ENCODE measurements at places on chromosomes 12 and 14. TPM values are rescaled to one million over a fixed set of nuclear protein-coding genes. Genes with fewer than 3 reads are reported as not detected.

PIANP gene
- total RNA-seq, result 0.37 TPM

PLEKHD1 gene
- total RNA-seq, result 0.50 TPM

RHEBL1 gene
- 2.5 TPM for total RNA-seq

SIRT4 gene
- total RNA-seq, result 3.6 TPM

ALX1 gene
- not detected for total RNA-seq

SALL2 gene
- 10.9 TPM for total RNA-seq

DNA sequence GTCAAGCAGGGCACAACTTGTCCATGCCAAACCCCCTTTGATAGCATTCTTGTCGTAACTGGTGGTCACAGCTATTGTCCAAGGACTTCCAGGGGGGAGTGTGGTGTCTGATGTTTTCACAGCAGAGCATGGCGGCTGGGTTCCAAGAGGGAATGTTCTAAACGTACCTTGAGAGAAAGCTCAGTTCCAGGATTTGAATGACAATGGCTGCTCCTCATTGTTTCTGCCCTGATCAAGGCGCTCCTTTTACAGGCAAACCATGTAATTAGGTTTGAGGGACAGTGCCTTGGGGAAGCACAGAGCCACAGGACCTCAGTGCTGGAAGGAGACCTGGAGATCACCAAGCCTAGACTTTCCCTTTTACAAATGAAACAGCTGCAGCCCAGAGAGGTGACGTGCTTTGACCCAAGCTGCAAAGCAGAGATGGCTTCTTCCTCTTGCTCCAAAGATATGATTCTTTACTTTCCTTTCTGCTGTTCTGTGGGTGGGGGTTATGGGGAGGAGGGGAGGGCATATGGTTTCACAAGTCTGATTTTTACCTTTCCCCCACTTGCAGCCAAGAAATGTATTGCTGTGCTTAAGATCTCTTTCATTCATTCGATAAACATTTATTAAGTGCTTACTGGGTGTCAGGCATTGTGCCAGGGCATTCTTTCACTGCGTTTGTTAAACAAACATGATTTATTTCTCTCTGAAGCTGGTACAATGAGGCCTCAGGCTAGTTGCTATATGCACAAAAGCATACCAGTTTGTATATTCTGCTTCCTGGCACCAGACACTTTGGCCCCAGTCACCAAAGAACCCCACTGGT is 172.8 kb downstream of the KTN1 start:
- H3K4me3 ChIP-seq, result no peak overlapping the region
- H3K4me1 ChIP-seq, result peaks cover 2% of the 10 kb centered on the region
- H3K27ac ChIP-seq, result no peak overlapping the region
- DNase-seq, result no peak
- no peaks in the 10 kb centered on the region for H3K27me3 ChIP-seq
- H3K36me3 ChIP-seq, result no peaks in the 10 kb centered on the region

DNA sequence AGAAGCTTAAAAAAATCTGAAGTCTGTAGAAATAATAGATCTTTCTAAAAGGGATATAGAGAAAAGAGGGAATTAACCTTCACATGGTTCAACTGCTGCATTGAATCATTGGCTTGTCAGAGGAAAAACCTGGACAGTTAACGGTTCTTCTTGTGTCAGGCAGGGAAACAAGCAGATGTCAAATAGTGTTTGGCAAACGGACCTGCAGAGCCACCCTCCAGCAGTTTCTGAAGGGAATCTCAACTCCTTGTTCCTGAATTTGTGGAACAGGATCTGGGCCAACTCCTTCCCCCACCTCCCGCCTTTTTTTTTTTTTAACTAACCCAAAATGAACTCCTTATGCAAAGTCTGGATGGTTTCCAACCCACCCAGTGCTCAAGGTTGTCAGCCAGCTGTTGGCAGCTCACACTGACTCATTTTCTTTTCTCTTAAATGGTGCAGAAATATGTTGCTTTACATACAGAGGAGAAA is 187.3 kb downstream of the CAND1 start:
- H3K27ac ChIP-seq, result no peak overlapping the region
- no peaks in the 10 kb centered on the region for H3K27me3 ChIP-seq
- no peaks in the 10 kb centered on the region for H3K4me1 ChIP-seq
- DNase-seq, result no peak
- H3K4me3 ChIP-seq, result no peak overlapping the region
- H3K36me3 ChIP-seq, result no peaks in the 10 kb centered on the region

GRCh38 chr12:10408842-10409241 is 715 bp downstream of the KLRC4 start:
- H3K36me3 ChIP-seq, result no peaks in the 10 kb centered on the region
- H3K4me1 ChIP-seq, result no peaks in the 10 kb centered on the region
- H3K4me3 ChIP-seq, result no peak overlapping the region
- DNase-seq, result no peak

DNA sequence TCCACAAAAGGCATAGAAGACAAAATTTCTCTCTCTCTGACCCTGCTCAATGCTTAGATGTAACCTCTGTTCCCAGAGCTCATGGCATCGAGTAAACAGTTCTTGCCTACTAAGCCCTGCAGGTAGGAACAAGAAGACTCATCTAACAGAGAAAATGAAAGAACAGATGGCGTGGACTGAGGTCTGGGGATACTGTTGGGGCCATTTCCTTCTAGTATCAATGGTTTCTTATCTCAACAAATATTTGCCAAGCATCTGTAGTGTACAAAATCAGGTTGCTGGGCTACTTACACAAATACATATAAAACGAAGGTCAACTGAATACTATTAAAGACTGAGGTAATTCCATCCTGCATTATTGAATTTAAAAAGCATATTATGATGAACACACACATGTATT is 93.3 kb downstream of the RIMBP2 start:
- no peak for DNase-seq
- H3K4me1 ChIP-seq, result no peaks in the 10 kb centered on the region
- no peaks in the 10 kb centered on the region for H3K36me3 ChIP-seq
- H3K4me3 ChIP-seq, result no peak overlapping the region
- H3K27me3 ChIP-seq, result no peaks in the 10 kb centered on the region

DNA sequence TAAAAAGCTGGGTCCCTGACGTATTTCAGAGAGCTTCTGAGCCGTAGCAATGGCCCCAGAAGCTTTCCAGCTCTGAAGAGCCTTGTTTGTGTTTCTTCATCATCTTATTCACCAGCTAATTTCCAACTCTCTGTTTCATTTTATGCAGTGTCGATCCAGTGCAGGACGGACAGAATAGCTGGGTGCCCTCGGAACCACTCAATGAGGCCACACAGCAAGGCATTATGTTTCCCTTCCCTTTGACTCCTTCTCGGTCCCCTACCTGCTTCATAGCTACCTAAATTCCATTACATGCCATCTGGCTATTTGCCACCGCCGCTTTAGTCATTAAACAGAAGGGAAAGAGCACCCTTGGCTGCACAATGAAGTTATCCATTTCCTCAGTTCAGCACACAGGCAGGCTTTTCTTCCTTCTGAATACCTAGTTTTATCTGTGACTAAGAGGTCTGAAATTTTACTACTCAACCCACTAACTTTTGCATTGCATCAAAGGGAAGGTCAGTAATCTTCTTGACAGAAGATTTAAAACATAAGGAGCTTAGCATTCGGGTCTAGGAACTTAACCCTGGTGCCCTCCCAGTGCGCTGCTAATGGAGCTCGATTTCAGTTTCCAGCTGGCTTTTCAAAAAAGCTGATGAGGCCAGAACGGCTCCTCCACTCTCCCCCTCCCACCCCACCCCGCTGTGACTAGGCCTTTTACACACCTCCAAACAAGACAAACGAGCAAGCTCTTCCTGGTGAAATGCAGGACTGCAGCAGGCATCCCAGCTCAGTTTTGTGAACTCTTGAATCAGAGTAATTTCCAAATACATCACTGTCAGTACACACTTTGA is 176.8 kb downstream of the GXYLT1 start:
- DNase-seq, result no peak
- H3K27ac ChIP-seq, result no peak overlapping the region
- H3K4me3 ChIP-seq, result no peak overlapping the region
- no peaks in the 10 kb centered on the region for H3K27me3 ChIP-seq
- H3K36me3 ChIP-seq, result no peaks in the 10 kb centered on the region
- peaks cover 3% of the 10 kb centered on the region for H3K4me1 ChIP-seq

GRCh38 chr12:92596383-92596782 is 106.4 kb upstream of the PLEKHG7 start:
- no peaks in the 10 kb centered on the region for H3K36me3 ChIP-seq
- H3K27ac ChIP-seq, result no peak overlapping the region
- H3K4me3 ChIP-seq, result no peak overlapping the region
- DNase-seq, result no peak
- no peaks in the 10 kb centered on the region for H3K27me3 ChIP-seq

All from Caco-2 (cell line).